ENCODE measurements at places on chromosomes 13 and 19.

GRCh38 chr13:46839399-46839798 lies 42.4 kb upstream of the ESD start:
- DNase-seq, result no peak

DNA sequence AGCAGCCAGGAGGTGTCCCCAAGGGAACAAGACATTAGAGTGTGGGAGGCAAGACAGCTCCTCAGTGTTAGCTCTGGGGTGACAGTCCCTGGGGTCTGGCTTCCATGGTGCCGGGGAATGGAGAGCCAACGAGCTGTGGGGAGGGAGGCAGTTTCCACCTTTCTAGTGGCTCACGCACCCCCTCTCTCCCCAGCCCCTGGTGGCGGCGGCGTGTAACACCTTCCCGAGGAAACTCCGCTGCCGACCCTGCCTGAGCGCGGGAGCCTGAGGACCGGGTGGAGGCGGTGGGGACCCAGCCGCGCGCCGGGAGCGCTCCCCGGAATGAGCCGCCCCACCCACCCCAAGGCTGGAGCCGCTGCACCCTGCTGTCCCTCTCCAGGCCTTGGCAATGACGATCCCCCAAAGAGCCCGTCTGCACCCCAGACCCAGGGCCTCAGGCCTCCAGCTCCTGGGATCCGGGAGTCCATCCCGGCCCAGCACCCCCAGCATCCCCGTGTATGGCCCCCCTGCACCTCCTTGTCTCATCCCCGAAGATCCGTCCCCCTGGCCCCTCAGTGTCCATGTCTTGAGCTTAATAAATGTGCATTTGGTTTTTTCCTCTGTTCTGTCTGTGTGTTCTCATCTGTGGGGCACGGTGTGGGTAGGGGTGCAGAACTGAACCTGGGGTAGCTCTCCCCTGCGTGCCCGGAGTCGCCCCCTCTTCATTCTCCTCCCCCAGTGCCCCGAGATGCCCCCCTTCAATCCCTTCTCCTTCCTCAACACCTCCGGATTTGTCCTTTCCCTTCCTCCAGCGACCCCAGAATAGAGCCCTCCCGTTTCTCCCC lies 622 bp upstream of the FXYD5 start:
- peak; percentile 78 for DNase-seq

DNA sequence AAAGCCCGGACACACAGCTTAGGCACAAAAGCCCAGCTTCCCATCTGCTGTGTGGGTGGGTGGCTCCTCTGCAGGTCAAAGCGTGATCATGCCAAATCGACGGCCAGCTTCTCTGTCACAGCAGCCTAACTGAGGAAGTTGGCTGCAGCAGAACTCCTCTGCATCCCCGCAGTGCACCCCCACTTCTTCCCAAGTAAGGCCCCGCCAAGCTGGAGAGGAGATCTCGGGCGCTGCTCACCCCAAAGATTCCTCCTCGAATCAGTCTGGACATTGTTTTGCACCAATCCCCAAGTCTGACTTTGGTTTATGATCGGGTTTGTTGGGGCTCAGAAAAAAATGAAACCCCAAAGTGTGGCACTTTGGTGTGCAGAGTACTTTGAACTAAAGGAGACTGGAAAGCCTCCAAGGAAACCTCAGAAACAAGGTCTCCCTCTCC lies 19.7 kb upstream of the CPB2 start:
- DNase-seq, result peak; percentile 31

DNA sequence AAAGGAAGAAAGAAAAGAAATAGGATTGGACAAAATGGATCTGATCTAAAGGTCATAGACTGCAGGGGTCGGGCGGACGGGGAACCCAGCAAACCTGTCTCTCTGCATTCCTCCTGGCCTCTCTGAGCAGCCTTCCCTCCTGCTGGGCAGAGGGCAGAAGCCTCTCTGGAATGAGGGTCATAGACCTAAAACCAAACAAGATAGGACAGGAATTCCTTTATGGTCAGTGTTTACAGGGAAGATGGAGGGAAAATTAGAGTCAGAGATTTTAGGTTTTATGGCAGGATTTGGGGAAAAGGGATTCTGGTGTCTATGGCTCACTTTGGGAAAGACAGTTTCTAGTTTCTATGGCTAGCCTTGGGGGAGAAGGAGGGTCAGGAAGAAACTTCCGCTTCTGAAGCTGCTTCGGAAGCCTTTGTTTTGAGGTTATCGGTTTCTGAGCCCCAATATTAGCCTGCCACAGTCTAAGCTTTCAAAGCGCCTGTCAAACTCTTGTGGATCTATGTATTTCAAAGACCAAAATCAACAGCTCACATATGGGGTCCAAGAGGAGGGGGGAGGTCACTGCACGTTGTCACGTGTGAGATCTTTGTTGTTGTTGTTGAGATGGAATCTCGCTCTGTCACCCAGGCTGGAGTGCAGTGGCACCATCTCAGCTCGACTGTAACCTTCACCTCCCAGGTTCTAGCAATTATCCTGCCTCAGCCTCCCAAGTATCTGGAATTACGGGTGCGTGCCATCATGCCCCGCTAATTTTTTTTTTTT lies 18.9 kb upstream of the DPRX start:
- no peak for DNase-seq

DNA sequence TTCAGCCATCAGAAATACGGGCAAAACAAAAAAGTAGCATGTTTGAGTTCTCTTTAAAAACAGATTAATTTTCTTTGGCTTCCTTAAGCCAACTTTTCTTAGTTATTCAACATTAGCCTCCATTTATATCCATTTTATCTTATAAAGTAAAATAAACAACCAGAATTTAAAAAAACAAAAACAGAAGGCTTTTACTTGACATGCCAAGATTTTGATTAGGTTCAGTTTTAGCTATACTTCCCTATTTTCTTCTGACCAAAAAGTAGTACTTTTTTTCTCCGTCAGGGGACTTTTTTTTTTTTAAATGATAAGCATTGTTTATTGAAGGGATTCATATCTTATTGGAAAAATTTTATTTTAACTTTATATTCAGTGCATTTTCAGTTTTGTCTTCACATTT lies 18.1 kb downstream of the RNASEH2B start:
- no peak for DNase-seq

DNA sequence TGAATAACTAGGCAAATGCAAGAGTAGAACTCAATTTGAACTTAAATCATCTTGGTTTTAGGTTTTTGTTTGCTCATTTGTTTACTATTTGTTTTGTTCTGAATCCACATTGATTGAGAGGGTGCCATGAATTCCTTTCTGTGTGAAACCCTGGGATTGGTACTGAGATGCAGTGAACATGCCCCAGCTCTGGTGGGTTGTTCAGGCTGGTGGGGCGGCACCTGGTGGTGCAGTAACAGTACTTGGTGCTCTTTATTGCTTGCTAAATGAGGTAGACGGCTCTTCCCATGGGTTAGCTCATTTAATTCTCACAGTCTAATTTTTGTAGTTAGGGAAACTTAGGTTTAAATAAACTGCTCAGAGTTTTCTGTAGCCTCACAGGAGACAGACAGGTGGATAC lies 48.4 kb downstream of the WASF3 start:
- no peak for DNase-seq

- DNase-seq, result no peak
Measured at GRCh38 chr13:31919971-31920726, 111.4 kb upstream of the FRY start.

- DNase-seq, result no peak
Measured at GRCh38 chr19:35262101-35262761, 6.5 kb upstream of the USF2 start.

GRCh38 chr13:32976912-32977311 lies 39.3 kb upstream of the KL start:
- DNase-seq, result no peak

GRCh38 chr19:24071078-24071477 lies 15.9 kb upstream of the ZNF254 start:
- DNase-seq, result no peak

DNA sequence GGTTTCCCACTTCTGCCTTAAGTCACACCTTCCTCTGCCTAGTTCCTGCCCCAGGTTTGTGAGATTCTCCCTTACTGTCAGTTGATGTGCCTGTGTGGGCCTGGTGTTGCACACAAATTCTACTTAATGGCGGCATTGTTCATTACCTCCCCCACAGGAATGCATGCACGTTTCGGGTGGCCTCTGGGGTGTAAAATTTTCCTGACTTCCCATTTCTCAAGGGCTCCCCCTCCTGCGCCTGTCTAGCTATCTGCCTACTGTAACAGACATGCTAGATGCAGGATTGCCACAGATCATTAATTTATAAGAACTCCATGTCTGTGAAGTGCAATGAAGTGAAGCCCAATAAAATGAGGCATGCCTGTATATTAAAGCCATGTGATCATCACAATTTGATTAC lies 1466.3 kb downstream of the PCDH9 start:
- DNase-seq, result no peak

GRCh38 chr13:29581666-29582065 lies 13.8 kb downstream of the SLC7A1 start:
- no peak for DNase-seq

- peak; percentile 51 for DNase-seq
Measured at GRCh38 chr19:3179739-3180293, 1.2 kb downstream of the S1PR4 start.

DNA sequence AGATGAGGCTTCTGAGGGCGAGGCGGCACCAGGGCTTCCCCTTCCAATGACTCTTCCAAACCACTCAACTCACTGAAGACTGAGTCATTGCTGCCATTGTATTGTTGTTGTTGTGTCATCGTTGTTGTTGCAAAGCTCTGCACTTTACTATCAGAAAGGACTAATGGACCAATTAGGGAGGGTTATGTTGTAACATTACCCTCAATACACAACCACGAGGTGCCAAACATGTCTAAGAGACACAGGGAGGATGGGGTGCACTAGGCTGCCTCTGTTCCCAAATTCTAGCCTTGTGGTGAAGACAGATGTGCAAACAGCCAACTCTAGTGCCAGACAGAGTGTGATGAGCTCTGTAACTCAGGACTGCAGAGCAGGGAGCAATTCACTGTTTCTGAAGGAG lies 1075.2 kb downstream of the UQCRFS1 start:
- DNase-seq, result no peak

DNA sequence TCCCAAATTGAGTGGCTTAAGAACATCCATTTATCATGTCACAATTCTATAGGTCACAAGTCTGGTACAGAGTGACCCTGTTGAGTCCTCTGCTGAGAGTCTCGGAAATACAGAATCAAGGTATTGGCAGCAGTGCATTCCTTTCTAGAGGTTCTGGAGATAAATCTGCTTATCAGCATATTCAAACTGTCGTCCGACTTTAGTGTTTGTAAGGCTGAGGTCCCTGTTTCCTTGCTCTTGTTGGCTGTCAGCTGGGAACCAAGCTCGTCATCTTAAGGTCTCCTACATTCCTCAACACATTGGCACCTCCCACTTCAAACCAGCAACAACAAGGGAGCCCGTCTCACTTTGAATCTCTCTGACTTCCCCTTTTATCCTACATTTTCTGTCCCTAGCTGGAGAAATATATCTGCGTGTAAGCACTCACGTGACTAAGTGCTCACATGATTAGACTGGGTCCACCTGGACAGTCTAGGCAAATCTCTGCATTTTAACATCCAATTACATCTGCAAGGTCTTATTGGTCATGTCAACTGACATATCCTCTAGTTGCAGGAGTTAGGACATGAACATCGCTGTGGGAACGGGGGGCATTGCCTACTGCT lies 886.8 kb downstream of the PCDH9 start:
- no peak for DNase-seq

GRCh38 chr13:26343816-26344215 lies 89.9 kb downstream of the CDK8 start:
- no peak for DNase-seq

- no peak for DNase-seq
Measured at GRCh38 chr19:29681422-29682235, 16.4 kb downstream of the PLEKHF1 start.

- DNase-seq, result no peak
Measured at GRCh38 chr13:108069521-108070210, 145.7 kb downstream of the LIG4 start.

GRCh38 chr19:46863818-46864629 lies 3.2 kb downstream of the ARHGAP35 start:
- no peak for DNase-seq

GRCh38 chr19:20315543-20315942 lies 148.5 kb downstream of the ZNF486 start:
- DNase-seq, result no peak

GRCh38 chr19:45218911-45219743 lies 26.1 kb downstream of the EXOC3L2 start:
- no peak for DNase-seq
